ENCODE measurements at places on chromosomes 2 and 18. TPM values are rescaled to one million over a fixed set of nuclear protein-coding genes. Genes with fewer than 3 reads are reported as not detected.

The SERPINB7 gene
- 53.0 TPM for total RNA-seq

The MRO gene
- not detected for total RNA-seq

The GALNT3 gene
- total RNA-seq, result 78.2 TPM

The BOLL gene
- not detected for total RNA-seq

The THUMPD2 gene
- total RNA-seq, result 10.4 TPM

The GDF7 gene
- under 0.01 TPM for total RNA-seq

The NTSR2 gene
- total RNA-seq, result not detected
